Testis (tissue), 5 donors: ENCODE measurements at places on chromosomes 12 and 14. TPM values are rescaled to one million over a fixed set of nuclear protein-coding genes. Genes with fewer than 3 reads are reported as not detected.

- no peak overlapping the region for H3K27ac ChIP-seq
- no peak overlapping the region for H3K4me3 ChIP-seq
- H3K36me3 ChIP-seq = no peaks in the 10 kb centered on the region
- no peaks in the 10 kb centered on the region for H3K4me1 ChIP-seq
- no peak for DNase-seq
Observed at GRCh38 chr12:132168311-132169031, 24.2 kb downstream of the NOC4L start.

GRCh38 chr14:88669346-88669745, 106.5 kb downstream of the ZC3H14 start:
- DNase-seq = no peak
- H3K4me1 ChIP-seq = no peaks in the 10 kb centered on the region
- no peak overlapping the region for H3K4me3 ChIP-seq
- H3K27me3 ChIP-seq = no peaks in the 10 kb centered on the region

DNA sequence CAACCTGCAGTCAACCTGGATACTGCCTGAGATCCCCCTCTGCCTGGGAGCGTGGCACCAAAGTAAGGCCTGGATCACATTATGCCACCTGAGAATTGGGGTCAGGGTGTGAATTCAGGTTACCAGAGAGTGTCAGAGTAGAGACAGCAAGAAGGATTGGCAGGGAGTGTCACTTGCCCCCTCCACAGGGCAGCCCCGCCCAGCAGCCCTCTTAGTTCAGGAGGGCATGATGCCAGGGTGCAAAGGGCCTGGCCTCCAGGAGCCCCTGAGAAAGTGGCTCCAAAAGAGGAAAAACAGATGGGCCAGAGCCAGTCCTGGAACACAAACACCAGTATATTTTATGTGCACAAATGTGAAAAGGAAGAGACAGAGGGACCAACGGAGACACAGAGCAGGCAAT, 18.6 kb downstream of the TMEM229B start:
- no peaks in the 10 kb centered on the region for H3K27me3 ChIP-seq
- H3K4me3 ChIP-seq = no peak overlapping the region
- H3K36me3 ChIP-seq = no peaks in the 10 kb centered on the region
- no peaks in the 10 kb centered on the region for H3K4me1 ChIP-seq
- H3K27ac ChIP-seq = no peak overlapping the region
- DNase-seq = no peak

The CCT2 gene
- 248 TPM for total RNA-seq

The LTBP2 gene
- 45.3 TPM for total RNA-seq

The RPL36AL gene
- total RNA-seq = 114 TPM

GRCh38 chr14:102991376-102991775, 66.0 kb downstream of the CDC42BPB start:
- H3K4me1 ChIP-seq = no peaks in the 10 kb centered on the region
- no peaks in the 10 kb centered on the region for H3K27me3 ChIP-seq
- H3K4me3 ChIP-seq = no peak overlapping the region
- no peaks in the 10 kb centered on the region for H3K36me3 ChIP-seq
- no peak overlapping the region for H3K27ac ChIP-seq

The OR4M1 gene
- 0.87 TPM for total RNA-seq

The DAZAP2 gene
- total RNA-seq = 106 TPM

The EML5 gene
- total RNA-seq = 19.3 TPM

The ALX1 gene
- total RNA-seq = 0.25 TPM

- no peaks in the 10 kb centered on the region for H3K36me3 ChIP-seq
- no peak overlapping the region for H3K4me3 ChIP-seq
- no peak for DNase-seq
- no peaks in the 10 kb centered on the region for H3K27me3 ChIP-seq
- no peaks in the 10 kb centered on the region for H3K4me1 ChIP-seq
Observed at GRCh38 chr14:51119411-51120051, 24.6 kb upstream of the TRIM9 start.

- H3K4me1 ChIP-seq = no peaks in the 10 kb centered on the region
- H3K4me3 ChIP-seq = no peak overlapping the region
- no peaks in the 10 kb centered on the region for H3K36me3 ChIP-seq
- H3K27ac ChIP-seq = no peak overlapping the region
Observed at GRCh38 chr14:33126433-33126832, 187.8 kb downstream of the NPAS3 start.

GRCh38 chr14:54377501-54377900, 19.3 kb upstream of the CDKN3 start:
- no peak overlapping the region for H3K27ac ChIP-seq
- no peak for DNase-seq
- H3K4me1 ChIP-seq = no peaks in the 10 kb centered on the region
- no peaks in the 10 kb centered on the region for H3K27me3 ChIP-seq
- H3K4me3 ChIP-seq = no peak overlapping the region

DNA sequence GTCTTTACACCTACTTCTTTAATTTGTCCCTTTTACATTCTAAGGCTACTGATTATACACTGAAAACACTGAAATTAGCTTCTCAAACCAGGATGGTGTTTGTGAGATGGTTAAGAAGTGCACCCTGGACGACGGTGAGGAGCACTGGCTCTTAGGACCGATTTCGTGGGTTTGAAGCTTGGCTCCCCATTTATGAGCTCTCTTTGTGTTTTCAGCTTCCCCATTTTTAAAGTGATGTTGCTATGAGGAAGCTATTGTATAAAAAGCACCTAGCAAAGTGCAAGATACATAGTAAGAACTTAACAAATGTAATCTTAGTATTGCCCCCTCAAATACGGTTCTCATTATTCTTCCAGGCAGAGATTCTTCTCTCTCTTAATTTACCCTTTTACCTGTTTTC, 4.7 kb downstream of the NFYB start:
- no peak overlapping the region for H3K27ac ChIP-seq
- no peak overlapping the region for H3K4me3 ChIP-seq
- H3K4me1 ChIP-seq = peaks cover 12% of the 10 kb centered on the region

The RASSF8 gene
- total RNA-seq = 93.5 TPM

The PROX2 gene
- 0.06 TPM for total RNA-seq

The C12orf50 gene
- total RNA-seq = 64.6 TPM

DNA sequence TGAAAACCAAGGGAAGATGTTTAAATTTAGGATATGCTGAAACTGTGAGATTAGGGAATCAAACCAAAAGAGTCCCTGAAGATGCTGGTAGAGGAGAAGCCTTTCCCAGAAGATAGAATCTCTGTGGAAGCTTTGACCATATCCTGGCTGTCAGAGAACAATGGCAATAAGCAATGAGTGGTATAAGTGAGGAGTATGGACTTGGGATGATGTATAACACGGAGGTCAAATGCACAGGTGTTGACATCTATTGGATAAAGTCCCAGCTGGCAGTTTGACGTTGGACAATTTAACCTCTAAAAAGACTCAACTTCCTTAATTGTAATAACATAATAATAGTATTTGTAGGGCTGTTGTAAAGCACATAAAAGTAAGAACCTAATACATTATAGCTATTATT, 30.1 kb upstream of the CLEC14A start:
- no peak overlapping the region for H3K4me3 ChIP-seq
- no peaks in the 10 kb centered on the region for H3K36me3 ChIP-seq
- H3K27ac ChIP-seq = no peak overlapping the region
- H3K27me3 ChIP-seq = no peaks in the 10 kb centered on the region

The CLEC2A gene
- total RNA-seq = not detected

The KCNC2 gene
- total RNA-seq = not detected

DNA sequence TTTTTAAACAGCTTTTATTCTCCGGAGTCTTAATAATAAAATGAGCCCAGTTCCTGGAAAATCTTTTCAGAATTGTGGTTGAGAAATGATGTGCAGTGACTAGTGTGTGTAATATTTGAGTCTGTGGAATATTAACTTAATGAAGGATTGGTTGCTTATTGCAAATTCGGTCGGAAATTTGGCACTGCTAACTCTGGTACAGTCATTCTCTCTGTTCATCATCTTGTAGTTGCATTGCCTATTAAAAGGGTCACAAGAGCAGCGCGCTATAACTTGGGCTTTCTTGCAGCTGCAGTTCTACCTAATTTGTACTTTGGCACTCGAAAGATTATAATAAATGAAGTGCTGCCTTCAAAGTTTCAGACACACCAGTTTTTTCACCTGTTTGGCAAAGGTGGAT, 146.0 kb downstream of the FLRT2 start:
- no peaks in the 10 kb centered on the region for H3K27me3 ChIP-seq
- no peak for DNase-seq
- no peaks in the 10 kb centered on the region for H3K36me3 ChIP-seq
- H3K4me1 ChIP-seq = no peaks in the 10 kb centered on the region
- H3K27ac ChIP-seq = no peak overlapping the region

The KRT2 gene
- total RNA-seq = not detected

GRCh38 chr12:132430838-132431774, 58.8 kb upstream of the FBRSL1 start:
- no peaks in the 10 kb centered on the region for H3K27me3 ChIP-seq
- peaks cover 30% of the 10 kb centered on the region for H3K4me1 ChIP-seq
- H3K36me3 ChIP-seq = no peaks in the 10 kb centered on the region
- DNase-seq = no peak

- H3K4me3 ChIP-seq = no peak overlapping the region
- peaks cover 3% of the 10 kb centered on the region for H3K4me1 ChIP-seq
- H3K27me3 ChIP-seq = no peaks in the 10 kb centered on the region
- H3K36me3 ChIP-seq = no peaks in the 10 kb centered on the region
- DNase-seq = no peak
Observed at GRCh38 chr12:79997096-79997791, 62.3 kb upstream of the PPP1R12A start.

The OTOGL gene
- 0.87 TPM for total RNA-seq

- no peak overlapping the region for H3K4me3 ChIP-seq
- no peaks in the 10 kb centered on the region for H3K27me3 ChIP-seq
Observed at GRCh38 chr12:91561301-91561957, 378.8 kb upstream of the DCN start.

DNA sequence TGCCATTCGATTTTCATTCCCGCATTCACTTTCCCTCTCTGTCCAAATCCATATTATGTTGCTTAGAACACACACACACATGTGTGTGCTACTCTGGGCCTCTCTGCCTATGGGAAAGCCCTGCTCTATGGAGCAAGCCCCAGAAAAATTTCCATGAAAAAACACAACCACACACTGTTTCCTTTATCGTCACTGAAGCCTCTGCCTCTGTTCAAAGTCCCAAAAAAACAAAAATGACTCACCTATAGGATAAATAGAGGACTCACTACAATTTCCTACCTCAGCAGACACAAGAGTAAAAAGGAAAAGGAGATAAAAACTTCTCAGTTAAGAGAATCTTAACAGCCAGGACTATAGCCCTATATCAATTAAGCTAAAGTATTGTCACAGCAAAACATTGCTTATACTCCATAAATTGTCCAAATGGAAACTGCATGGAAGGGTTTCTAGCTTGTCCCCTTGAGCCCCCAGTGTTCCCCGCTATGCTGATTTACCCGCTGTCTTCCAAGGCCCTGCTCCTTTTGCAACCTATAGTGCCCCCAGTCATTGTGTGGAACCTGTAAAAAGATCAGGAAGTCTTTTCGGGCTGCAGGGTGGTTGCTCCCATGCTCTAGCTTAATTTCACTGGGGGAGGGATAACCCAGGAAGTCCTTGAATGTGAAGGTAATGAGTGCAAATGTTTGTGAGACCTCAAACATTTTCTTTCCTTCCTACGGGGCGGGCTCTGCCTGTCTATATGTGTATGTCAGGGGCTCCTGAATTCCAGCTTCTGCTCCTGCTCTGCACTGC, 11.1 kb upstream of the PIP4K2C start:
- no peaks in the 10 kb centered on the region for H3K27me3 ChIP-seq
- H3K4me3 ChIP-seq = no peak overlapping the region
- no peak for DNase-seq
- H3K27ac ChIP-seq = no peak overlapping the region
